CD4-positive, alpha-beta T cell (primary cell): ENCODE measurements at places on chromosomes 2 and 18. TPM values are rescaled to one million over a fixed set of nuclear protein-coding genes. Genes with fewer than 3 reads are reported as not detected.

- H3K36me3 ChIP-seq: no peaks in the 10 kb centered on the region
- H3K27me3 ChIP-seq: no peaks in the 10 kb centered on the region
- H3K27ac ChIP-seq: no peak overlapping the region
Measured at GRCh38 chr2:65358678-65359400, 73.6 kb downstream of the SPRED2 start.

DNA sequence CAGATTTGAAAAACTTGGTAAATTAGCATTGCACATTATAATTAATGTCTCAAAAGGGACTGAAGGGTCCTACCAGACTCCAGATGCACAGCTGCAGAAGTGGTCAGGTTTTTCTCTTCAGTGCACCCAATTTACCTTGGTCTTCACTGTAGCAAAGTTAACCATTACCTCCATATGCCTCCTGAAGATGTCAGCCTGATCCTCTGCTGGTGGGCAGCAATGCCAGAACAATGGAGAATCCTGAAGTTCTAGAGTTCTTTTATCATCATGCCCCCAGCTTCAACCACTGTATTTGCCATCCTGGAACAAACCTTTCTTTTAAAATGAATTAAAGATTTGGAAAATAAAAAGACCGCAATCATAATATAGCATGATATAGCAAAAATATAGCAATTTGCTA is 1774.8 kb upstream of the CELF4 start:
- H3K4me1 ChIP-seq: no peaks in the 10 kb centered on the region
- no peak overlapping the region for H3K27ac ChIP-seq
- H3K27me3 ChIP-seq: no peaks in the 10 kb centered on the region
- DNase-seq: no peak

DNA sequence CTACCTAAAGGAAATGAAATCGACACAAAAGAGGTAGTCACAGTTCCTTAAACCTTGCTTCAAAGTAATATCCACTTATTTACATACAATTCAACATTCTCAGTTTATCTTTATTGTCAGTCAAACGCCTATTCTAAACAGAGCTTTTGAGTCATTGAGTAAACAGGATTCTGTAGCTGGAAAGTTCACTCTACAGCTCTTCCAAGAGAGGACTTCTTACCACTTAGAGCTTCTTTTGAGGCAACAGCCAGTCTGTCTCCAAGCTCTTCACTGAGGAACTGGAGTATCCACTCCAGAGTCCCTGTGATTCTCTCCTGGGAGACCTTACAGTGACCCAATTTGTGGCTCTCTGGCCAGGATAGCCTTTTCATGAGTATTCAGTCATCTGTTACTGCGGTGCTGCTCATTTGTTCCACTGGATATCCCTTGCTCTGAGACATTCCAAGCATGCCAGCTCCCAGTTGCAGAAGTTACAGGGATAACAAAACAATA is 210.9 kb upstream of the OSR1 start:
- no peak overlapping the region for H3K27ac ChIP-seq
- no peak overlapping the region for H3K4me3 ChIP-seq
- DNase-seq: no peak
- no peaks in the 10 kb centered on the region for H3K36me3 ChIP-seq
- H3K27me3 ChIP-seq: peaks cover 5% of the 10 kb centered on the region

- no peaks in the 10 kb centered on the region for H3K36me3 ChIP-seq
- H3K4me3 ChIP-seq: no peak overlapping the region
- no peak for DNase-seq
- H3K27me3 ChIP-seq: no peaks in the 10 kb centered on the region
- no peak overlapping the region for H3K27ac ChIP-seq
- H3K4me1 ChIP-seq: peaks cover 13% of the 10 kb centered on the region
Measured at GRCh38 chr2:110827511-110827910, 95.1 kb downstream of the ACOXL start.

GRCh38 chr2:229438430-229439159 is 167.5 kb upstream of the PID1 start:
- H3K27me3 ChIP-seq: no peaks in the 10 kb centered on the region
- no peak overlapping the region for H3K4me3 ChIP-seq
- H3K27ac ChIP-seq: no peak overlapping the region
- H3K4me1 ChIP-seq: no peaks in the 10 kb centered on the region

GRCh38 chr2:181643151-181643550 is 13.8 kb downstream of the CERKL start:
- no peaks in the 10 kb centered on the region for H3K4me1 ChIP-seq
- H3K27me3 ChIP-seq: no peaks in the 10 kb centered on the region
- DNase-seq: no peak

DNA sequence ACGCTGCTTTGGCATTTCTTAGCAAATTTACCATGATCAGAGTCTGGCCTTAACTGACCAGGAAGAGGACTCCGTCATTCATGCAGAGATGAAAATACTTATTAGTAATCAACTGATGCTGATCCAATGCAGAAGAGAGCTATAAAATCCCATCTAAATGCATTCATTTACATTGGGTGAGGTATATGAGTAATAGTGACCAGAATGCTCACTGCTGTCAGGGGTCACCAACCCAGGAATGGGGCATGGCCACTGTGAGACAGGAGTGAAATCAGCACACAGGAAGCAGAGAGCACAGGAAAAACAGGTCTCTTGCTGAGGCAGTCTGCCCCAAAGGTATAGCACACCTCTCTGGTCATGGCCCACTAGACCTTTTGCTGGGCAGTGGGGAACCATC is 68.1 kb upstream of the TMEM247 start:
- H3K4me3 ChIP-seq: no peak overlapping the region
- no peaks in the 10 kb centered on the region for H3K36me3 ChIP-seq
- no peaks in the 10 kb centered on the region for H3K4me1 ChIP-seq
- DNase-seq: no peak
- H3K27ac ChIP-seq: no peak overlapping the region

- H3K27me3 ChIP-seq: peaks cover 16% of the 10 kb centered on the region
- H3K27ac ChIP-seq: no peak within 1 kb of the TSS
- H3K4me1 ChIP-seq: peaks cover 18% of the 10 kb centered on the region
- no peaks in the 10 kb centered on the region for H3K36me3 ChIP-seq
- DNase-seq: peak; percentile 63
- peak within 1 kb of the TSS; percentile 24 for H3K4me3 ChIP-seq
Measured at GRCh38 chr2:96116424-96116878, at the start of gene ADRA2B. TSS of gene ADRA2B (minus strand) at chr2:96116571. CDS start at chr2:96116149, 422 bp downstream.

DNA sequence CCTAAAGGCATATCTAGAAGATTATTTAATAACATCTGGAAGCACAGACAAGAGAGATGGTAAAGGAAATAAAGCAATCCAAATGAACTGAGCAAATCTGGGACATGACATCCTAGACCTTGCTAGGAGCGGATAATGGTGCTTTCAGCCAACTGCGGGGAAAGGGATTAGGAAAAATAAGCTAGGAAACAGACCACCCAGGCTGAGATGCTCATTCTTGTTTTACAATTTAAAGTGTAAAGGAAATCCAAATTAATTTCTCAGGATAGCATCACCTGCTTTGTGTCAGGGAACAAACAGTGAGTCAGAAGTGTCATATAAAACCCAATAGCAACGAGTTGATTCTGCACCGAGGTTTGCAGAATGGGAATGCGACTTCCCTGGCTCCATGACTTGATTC is 112.5 kb upstream of the CXCR4 start:
- no peaks in the 10 kb centered on the region for H3K36me3 ChIP-seq
- no peak for DNase-seq
- H3K4me3 ChIP-seq: no peak overlapping the region
- no peaks in the 10 kb centered on the region for H3K27me3 ChIP-seq

GRCh38 chr2:210199186-210199765 is 26.0 kb downstream of the ACADL start:
- no peaks in the 10 kb centered on the region for H3K36me3 ChIP-seq
- DNase-seq: no peak
- H3K4me3 ChIP-seq: no peak overlapping the region
- no peaks in the 10 kb centered on the region for H3K4me1 ChIP-seq

DNA sequence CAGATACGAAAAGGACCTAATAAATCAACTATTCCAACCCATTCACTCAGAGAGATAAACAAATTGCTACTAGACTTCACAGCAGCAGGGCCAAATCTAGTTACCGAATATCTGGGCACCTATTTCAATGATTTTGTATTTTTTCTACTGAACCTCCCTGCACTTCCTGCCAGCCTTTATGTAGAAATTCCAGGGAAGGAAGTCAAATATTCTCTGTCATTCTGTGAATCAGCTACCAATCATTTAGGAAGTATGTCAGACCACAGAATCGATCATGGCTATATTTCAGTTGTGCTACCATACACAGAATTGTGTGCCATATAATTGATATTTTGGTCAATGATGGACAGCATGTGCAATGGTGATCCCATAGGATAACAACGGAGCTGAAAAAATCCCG is 109.6 kb upstream of the SPOPL start:
- H3K36me3 ChIP-seq: no peaks in the 10 kb centered on the region
- H3K27ac ChIP-seq: no peak overlapping the region
- no peak for DNase-seq
- H3K27me3 ChIP-seq: no peaks in the 10 kb centered on the region
- H3K4me1 ChIP-seq: no peaks in the 10 kb centered on the region

GRCh38 chr2:204591225-204591624 is 46.0 kb downstream of the PARD3B start:
- no peaks in the 10 kb centered on the region for H3K4me1 ChIP-seq
- H3K4me3 ChIP-seq: no peak overlapping the region
- H3K36me3 ChIP-seq: no peaks in the 10 kb centered on the region
- no peak for DNase-seq
- H3K27me3 ChIP-seq: no peaks in the 10 kb centered on the region

DNA sequence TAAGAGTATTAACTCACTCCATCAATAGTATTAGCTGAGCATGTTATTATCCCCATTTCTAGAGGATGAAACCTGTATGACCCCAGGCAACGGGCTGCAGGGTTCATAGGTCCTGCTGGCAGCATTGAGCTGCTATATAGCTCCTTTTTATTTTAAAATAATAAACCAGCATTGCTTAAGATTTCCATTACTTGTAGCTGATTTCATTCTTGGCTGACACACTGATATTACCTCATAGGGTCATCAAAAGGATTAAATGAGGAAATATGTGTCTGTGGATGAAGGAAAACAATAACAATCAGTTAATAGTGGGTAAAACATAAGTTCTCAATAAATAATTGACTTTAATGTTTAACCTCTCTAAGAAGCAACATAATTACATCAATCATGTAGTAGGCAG is 48.3 kb upstream of the NRP2 start:
- no peak overlapping the region for H3K27ac ChIP-seq
- H3K27me3 ChIP-seq: no peaks in the 10 kb centered on the region
- H3K36me3 ChIP-seq: no peaks in the 10 kb centered on the region
- no peak overlapping the region for H3K4me3 ChIP-seq
- peaks cover 5% of the 10 kb centered on the region for H3K4me1 ChIP-seq
- DNase-seq: no peak

DNA sequence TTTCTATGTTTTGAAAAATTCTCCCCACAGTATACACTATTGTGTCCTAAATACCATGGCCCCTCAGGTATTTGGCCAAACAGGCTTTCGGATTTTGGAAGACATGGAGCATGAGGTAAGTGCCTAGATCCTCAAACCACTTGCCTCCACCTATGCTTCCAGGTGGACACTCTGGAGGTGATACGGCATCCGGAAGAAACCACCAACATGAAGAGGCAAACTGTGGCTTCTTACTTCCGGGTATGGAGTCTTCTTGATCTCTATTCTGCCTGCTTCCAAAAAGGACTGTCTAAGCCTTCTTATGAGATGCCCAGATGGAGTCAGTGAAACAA is 252.0 kb upstream of the SP5 start:
- no peaks in the 10 kb centered on the region for H3K4me1 ChIP-seq
- no peak for DNase-seq
- H3K27me3 ChIP-seq: no peaks in the 10 kb centered on the region

GRCh38 chr2:65031341-65032018 is 24.7 kb upstream of the CEP68 start:
- peak; percentile 7 for DNase-seq
- no peaks in the 10 kb centered on the region for H3K27me3 ChIP-seq
- H3K4me1 ChIP-seq: peaks cover 28% of the 10 kb centered on the region
- H3K27ac ChIP-seq: peak overlapping the region; percentile 40

DNA sequence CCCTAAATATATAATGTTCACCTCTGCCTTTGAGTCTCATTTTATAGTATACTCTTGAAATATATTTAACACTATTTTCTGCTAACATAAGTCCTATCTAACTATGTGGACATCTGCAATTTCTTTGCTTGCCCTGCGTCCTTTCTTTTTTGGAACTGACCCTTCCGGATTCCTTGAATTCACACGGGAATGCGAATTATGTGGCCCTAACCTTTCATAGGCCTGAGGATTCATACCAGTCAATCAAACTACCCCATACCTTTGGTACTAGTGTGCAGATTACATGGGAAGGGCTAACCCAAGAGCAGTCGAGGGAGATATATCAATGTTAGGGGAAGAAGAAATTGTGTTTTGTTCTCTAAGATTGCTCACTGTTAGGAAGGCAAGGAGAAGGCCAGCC is 56.4 kb downstream of the NRXN1 start:
- no peak overlapping the region for H3K4me3 ChIP-seq
- DNase-seq: no peak
- H3K27me3 ChIP-seq: no peaks in the 10 kb centered on the region
- no peak overlapping the region for H3K27ac ChIP-seq

DNA sequence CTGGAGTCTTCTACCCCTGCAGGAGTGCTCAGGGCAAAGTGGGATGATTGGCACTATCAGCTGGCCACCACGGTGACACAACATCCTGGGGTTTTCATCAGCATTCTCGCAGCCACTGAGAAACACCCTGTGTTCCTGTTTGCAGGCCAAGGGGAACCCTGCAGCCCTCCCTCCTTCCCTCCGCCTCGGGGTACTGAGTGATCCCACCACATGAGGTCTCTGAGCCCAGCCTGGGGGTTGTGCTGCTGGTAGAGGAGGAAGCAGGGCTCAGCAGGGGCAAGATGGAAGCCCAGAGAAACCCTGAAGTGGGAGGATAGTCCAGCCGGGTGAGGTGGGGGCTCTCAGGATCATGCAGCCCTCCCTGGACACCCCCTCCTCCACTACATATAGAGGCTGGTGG is at the start of gene OXER1:
TSS of gene OXER1 (minus strand) at position 40 of the 400 bp plus-strand sequence. CDS start 73 bp downstream, outside the sequence.
- no peaks in the 10 kb centered on the region for H3K4me1 ChIP-seq
- no peak within 1 kb of the TSS for H3K4me3 ChIP-seq
- H3K27me3 ChIP-seq: no peaks in the 10 kb centered on the region
- H3K36me3 ChIP-seq: no peaks in the 10 kb centered on the region
- no peak within 1 kb of the TSS for H3K27ac ChIP-seq

- H3K36me3 ChIP-seq: no peaks in the 10 kb centered on the region
- no peak overlapping the region for H3K27ac ChIP-seq
- DNase-seq: no peak
- no peaks in the 10 kb centered on the region for H3K27me3 ChIP-seq
- no peak overlapping the region for H3K4me3 ChIP-seq
- no peaks in the 10 kb centered on the region for H3K4me1 ChIP-seq
Measured at GRCh38 chr18:32326450-32327308, 136.8 kb downstream of the MEP1B start.

- H3K27ac ChIP-seq: no peak overlapping the region
- H3K4me1 ChIP-seq: peaks cover 37% of the 10 kb centered on the region
- H3K36me3 ChIP-seq: no peaks in the 10 kb centered on the region
- no peaks in the 10 kb centered on the region for H3K27me3 ChIP-seq
Measured at GRCh38 chr2:159088906-159089305, 120.5 kb downstream of the TANC1 start.

CNPPD1 gene
- 43.4 TPM for total RNA-seq

UGT1A1 gene
- not detected for total RNA-seq

SERPINB12 gene
- not detected for total RNA-seq

KLHL30 gene
- not detected for total RNA-seq

CYP1B1 gene
- 0.14 TPM for total RNA-seq

CNTNAP5 gene
- total RNA-seq: not detected
